ENCODE measurements at places on chromosomes 7 and 10. TPM values are rescaled to one million over a fixed set of nuclear protein-coding genes. Genes with fewer than 3 reads are reported as not detected.

The EPHB6 gene
- total RNA-seq: 69.6 TPM

DNA sequence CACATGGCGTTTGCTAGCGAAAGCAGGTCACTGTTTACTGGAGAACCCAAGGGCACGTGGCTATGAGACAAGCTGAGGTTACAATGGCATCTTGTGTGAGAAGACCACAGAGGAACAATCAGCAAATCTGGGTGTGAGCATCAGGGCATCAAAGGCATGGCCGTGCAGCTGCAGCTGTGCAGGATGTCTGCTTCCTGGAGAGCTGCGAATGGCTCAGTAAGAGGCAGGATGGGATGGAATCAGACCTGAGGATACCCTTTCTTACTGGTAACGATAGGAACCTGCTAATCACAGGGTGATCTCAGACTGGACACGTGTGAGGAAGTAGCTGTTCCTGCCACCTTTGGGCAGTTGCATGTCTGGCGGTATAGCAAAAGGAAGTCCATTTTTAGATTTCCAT is 119.5 kb downstream of the RNF216 start:
- DNase-seq: peak; percentile 42

GRCh38 chr7:1468203-1468602 is 8.9 kb upstream of the MICALL2 start:
- DNase-seq: no peak

DNA sequence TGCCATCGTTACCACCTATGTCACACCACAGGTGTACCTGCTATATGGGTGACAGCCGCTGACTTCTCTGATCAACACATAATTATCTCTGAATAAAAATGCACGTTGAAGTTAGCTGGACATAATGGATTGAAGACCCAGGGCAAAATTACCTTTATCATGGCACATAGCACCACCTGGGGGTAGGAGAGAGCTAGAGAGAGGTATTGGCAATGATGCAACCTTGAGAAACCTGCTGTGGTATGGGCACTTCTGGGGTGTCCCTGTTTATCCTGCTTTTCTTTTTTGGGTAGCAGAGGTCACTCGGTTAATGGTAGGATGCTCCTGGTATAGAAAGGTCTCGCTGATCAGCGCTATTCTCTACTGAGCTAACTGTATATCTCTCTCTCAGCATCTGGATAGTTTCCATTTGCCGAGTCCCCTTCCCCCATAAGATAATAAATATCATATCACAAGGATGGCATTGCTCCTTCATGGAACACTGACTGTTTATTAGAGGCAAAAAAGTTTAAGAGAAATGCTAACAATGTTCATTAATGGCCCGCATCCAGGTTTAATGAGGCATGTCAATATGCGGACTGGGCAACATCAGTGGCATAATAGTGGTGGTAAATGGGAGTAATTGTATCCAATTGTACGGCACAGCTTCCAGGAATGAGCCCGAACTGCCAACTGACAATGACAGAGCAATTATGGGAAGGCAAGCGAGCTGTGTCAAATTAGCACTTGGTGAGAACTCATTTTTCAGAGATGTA is 323.1 kb downstream of the TFEC start:
- DNase-seq: peak; percentile 6

DNA sequence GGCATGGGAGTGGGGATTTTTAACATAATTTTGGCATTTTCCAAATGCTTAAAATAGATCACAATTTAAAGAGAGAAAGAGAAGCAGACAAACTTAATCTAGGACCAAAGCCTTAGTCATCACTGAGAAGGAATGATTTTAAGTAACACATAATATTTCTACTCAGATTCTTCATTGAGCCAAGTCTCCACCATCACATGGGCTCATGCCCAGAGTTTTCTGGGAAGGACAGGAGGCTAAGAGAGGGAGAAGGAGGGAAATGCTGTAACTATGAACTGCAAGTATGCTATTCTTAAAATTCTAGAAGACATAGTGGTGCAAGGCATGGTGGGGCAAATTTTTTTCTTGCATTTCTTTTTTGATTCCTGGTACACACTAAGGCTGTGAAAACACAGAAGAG is 23.8 kb upstream of the UBE2D1 start:
- DNase-seq: no peak

Data from B cell (primary cell).